ENCODE measurements at places on chromosomes 5 and 9.

DNA sequence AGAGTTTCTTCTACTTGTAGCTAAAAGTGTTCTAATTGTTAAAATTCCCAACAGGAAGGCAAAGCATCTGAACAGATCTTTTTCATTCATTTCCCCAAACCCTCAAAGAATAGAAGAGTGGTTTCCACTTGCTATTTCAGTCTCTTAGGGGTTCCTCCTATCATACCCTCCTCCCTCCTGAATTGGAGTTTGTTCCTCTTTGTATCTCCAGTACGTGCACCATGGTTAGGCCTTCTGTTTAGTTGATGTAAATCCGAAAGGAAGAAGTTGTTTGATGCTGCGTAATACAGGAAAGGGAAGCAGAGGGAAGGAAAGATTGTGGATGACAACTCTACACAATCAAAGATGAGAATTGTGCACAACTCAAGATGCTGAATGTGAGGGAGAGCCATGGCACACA is 303.6 kb downstream of the PIK3R1 start:
- no peak for DNase-seq

- no peak for DNase-seq
These were observed 20.3 kb upstream of the MSH3 start for GRCh38 chr5:80634193-80634592.

DNA sequence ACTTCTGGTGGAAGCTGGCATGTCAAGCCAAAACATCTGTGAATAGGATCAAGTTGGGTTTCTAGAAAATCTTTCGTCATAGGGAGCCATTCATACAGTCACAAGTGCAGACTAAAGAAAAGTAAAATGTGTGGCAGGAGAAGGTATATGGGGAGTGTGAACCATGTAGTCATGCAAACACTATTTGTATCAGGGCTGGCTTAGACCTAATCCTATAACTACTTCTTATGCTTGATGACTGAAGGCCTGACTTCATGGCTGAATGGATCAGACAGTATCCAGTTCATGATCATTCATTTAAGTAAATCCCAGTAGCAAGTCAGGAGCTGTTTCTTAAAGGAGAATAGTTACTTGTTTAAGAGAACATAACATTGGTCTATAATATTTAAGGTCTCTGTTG is 63.8 kb upstream of the DAPK1 start:
- DNase-seq: no peak

GRCh38 chr9:5800969-5801738 is 31.8 kb downstream of the ERMP1 start:
- DNase-seq: no peak

- no peak for DNase-seq
These were observed 38.1 kb upstream of the CD180 start for GRCh38 chr5:67234671-67235176.

DNA sequence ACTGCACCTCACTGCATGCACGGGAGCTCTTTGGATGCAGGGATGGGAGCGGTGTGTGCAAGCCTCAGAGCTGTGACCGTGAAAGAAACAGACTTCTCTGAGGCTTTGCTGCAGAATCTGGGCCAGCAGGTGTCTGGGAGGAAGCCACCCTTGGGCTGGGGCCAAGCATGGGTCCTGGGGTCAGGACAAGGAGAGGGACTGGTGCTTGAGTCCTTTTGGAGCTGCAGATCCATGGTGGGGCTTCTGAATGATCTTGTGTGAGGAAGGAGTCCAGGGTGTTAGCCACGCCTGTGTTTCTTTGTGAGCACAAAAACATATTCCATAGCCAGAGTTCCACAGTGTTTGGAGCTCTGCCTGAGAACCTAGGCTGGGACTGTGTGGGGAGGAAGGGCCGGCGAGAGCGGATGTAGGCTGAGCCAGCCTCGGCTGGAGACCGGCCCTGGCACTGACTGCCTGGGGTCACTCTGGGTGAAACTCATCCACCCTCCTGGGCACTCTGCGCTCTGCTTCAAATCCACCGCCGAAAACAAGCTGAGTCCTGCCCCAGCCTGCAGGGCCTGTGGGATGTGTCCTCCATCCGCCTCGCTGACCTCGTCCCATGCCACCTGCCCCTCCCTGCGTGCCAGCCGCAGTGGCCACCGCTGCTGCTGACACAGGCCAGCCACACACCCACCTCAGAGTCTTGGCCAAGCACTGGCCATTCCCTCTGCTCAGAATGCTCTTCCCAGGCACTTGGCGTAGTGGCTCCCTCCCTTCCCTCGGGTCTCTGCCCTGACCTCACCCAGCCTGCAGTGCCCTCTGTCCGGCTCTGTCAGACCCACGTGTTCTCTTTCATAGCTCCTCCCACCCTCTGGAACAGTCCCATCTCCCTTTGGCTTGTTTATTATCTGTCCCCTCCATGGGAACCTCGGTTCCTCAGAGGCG is 26.7 kb downstream of the ERGIC1 start:
- no peak for DNase-seq

GRCh38 chr9:37801287-37801850 is 772 bp downstream of the DCAF10 start:
- peak; percentile 24 for DNase-seq

GRCh38 chr5:43572357-43572756 is 15.5 kb upstream of the PAIP1 start:
- no peak for DNase-seq

GRCh38 chr9:81562231-81563019 is 126.9 kb downstream of the TLE1 start:
- no peak for DNase-seq

DNA sequence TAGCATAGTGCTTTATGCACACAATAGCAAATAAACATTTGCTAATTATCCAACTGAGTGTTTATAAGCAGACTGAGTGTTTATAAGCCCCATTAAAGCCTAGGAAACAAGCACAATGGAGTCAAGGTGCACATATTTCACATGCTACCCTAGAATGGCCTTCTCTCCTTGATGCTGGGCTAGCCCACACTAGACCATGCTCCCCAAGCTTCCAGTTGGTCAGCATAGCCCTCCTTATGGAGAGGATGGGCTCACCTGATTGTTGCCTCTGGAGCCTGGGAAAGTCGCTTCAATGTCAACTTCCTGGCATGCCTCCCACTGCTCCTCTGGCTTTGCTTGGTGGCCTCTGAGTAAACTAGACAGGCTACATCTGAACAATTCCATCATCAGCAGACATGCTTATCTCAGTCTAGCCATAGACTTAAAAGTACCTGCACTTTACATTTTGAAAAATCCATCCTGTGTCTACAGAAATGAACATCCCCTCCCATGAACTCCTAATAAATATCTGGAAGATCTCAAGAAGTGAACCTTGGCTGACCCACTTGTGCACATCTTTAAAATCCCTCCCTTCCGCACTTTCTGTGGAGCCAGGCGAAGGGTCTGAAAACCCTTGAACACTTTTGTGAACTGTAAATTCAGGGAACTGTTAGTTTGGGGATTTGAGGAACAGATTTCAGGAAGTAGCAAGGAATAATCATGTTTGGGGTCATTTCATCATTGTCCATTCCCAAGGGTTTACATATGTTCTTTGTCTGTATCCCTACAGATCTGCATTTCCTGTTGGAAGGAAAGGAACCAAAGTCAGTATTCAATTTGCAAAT is 486.6 kb downstream of the ARHGEF28 start:
- no peak for DNase-seq

DNA sequence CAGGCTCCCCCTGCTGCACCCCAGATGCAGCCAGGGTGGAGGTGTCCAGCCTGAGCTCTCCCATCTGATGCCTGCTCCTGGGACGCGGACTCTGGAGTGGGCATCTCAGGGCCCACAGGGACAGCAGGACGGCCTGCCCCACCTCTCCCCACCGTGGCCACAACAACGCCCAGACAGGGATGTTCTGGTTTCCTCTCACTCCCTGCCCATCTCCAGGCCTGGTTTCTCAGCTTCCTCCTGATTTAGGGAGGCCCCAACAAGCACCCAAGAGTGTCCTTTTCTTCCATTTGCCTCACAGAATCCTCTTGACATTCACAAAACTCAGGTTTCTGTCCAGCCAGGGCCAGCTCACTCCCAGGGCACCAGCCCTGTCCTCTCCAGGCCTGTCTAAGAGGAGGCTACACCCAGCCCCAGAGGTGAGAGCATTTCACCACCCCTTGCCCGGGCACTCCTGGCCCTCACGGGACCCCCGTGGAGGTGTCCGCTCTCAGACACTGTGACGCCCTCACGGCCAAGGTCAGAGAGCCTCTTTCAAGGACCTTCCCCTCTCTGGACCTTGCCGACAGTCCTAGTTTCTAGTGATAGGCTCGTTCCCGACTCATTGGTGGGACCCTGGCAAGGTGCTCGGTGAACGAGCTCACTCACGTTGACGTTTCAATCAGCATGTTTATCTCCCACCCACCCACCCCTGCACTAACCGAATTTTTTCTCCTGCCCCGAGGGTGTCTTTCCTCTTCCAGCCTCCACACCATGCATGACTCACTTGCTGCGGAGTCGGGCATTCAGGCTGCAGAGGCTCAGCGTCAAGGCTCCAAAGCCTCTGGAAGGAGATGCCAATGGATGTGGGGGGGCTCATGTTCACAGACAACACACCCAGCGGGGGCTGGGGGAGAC is 62.0 kb upstream of the UNC5A start:
- DNase-seq: no peak
